ENCODE measurements at places on chromosomes 2 and 18.

DNA sequence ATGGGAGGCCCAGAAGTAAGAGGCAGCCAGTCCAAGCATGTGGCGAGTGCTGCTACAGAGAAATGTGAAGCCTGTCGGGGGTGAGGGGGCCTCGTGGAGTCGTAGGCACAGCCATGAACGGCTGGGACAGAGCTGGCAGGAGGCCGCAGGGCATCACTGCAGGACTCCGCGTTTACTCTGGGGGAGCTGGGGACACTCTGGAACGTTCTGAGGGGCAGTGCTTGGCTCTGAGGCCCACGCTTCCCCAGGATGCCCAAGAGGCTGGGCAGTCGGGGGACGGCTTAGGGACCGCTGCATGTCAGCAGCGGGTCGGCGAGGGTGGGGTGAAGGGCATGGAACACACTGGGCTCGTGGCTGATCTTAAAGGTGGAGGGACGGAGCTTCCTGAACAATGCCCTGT, 6.6 kb downstream of the TMEM18 start:
- DNase-seq, result no peak

- DNase-seq, result no peak
These were observed 24.6 kb upstream of the RPL31 start for GRCh38 chr2:100977511-100977910.

DNA sequence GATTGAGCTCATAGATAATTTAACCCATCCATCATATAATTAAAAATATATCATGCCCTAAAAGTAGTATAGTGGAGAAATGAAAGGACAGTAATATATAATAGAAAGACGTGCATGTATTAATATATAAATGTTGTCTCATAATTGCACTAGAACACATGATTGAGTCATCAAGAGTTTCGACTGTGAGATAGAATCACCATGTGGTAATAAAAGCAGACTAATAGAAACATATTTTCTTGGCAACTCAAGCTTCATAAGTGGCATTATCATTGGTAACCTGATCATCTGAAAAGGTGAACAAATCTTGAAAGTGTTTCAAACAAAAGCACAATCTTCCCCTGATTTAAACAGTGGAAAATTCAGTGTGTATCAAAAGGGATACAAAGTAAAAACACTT, 188.8 kb downstream of the CYRIA start:
- no peak for DNase-seq

- DNase-seq, result no peak
These were observed 75.3 kb downstream of the VSNL1 start for GRCh38 chr2:17615728-17616351.

DNA sequence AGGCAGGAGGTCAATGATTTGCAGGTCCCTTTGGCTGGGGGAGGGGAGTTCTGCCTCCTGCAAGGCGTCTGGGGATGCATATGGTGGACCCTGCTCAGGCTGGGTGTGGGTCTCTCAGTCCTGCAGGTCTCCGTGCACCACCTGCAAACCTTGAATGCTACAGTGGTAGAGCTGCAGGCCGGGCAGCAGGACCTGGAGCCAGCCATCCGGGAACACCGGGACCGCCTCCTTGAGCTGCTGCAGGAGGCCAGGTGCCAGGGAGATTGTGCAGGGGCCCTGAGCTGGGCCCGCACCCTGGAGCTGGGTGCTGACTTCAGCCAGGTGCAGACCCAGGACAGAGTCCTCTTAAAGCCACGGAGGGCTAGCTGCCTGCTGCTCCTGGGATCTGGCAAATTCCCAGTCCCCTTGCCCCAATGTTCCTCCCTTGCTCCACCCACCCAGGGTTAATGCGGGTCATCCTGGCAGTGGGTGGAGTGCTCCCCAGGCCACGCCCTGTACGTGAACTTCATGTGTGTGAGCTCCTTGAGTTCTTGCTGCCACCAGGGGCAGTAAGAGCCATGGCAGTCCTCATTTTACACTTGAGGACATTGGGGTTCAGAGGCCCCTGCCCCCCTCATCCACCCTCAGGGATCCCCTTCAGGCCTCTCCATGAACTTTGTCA, 3.1 kb downstream of the PROM2 start:
- DNase-seq, result no peak

- peak; percentile 63 for DNase-seq
These were observed 38.0 kb downstream of the CABYR start for GRCh38 chr18:24176727-24177416.

DNA sequence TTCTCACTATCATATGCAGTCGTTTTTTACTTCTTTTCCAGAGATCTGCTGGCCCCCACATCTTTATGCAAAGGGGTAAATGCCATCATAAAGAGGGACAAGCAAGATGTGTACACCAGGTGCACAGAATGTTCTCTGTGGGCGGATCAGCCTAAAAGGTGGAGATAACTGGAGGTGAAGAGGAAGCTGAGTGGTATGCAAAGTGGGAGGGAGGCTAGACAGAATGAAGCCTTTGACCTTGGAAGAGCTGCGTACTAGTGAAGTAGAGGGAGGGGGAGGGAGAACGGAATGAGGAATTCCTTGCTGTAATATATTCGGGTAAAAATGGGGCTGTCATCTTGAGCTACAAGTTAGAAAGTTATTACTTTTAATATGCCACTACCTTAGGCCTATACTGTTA, 287.5 kb upstream of the VRK2 start:
- DNase-seq, result no peak

- no peak for DNase-seq
These were observed 7.7 kb downstream of the SLC30A3 start for GRCh38 chr2:27255187-27255586.

GRCh38 chr2:8981876-8982275, 21.6 kb downstream of the MBOAT2 start:
- no peak for DNase-seq

GRCh38 chr2:2660789-2661355, 329.8 kb upstream of the MYT1L start:
- DNase-seq, result no peak

DNA sequence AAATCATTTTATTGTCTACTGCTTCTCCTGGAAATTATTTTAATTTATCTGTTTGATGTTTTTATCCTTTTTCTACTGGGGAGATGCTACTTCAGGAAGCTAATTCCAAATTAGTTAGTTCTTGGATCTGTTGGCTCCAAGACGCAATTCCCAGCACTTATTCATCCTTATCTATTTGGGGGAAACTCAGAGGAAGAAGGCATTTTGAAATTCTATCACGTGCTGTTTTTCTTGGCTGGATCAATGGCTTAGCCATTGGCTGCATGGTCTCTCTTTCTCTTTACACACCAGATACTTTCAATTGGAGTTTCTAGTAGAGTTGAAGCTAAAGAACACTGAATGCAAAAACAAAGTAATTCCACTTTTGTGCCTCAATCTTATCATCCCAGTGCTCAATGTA, 98.3 kb downstream of the RAPGEF4 start:
- DNase-seq, result no peak

- no peak for DNase-seq
These were observed 772.6 kb upstream of the FAM98A start for GRCh38 chr2:34371711-34372110.

- DNase-seq, result no peak
These were observed 34.3 kb downstream of the GPC1 start for GRCh38 chr2:240469740-240470139.

DNA sequence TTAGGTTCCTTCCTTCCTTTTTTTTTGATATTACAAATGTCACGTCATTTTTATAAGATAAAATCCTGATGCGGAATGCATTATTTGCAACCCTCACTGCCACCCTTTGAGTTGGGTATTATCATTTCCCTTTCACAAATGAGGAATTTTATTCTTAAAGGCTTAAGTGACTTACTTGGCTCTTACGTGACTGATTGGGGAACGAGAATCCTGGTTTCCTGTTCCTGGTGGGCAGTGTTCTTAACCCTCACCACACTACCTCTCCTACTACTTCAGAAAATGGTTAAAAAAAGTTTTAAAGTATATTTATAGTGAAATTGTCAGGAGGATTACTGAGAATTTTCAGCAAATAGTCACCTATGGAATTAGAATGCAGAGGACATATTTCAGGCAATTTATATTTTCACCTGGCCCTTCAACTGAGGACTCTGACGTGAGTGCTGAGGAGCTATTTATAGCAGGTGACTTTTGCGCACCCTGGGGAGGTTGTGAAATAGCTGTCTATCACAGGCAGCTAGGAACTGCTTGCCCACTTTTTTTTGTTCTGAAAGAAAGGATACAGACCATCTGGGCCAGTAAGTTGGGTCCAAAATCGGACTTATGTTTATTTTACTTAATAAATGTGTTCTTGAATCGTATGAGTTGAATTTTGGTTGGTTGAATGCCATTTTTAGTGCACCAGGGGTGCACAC, 18.7 kb upstream of the RASGRP3 start:
- no peak for DNase-seq

- no peak for DNase-seq
These were observed 101.4 kb downstream of the MTX2 start for GRCh38 chr2:176370467-176371171.

DNA sequence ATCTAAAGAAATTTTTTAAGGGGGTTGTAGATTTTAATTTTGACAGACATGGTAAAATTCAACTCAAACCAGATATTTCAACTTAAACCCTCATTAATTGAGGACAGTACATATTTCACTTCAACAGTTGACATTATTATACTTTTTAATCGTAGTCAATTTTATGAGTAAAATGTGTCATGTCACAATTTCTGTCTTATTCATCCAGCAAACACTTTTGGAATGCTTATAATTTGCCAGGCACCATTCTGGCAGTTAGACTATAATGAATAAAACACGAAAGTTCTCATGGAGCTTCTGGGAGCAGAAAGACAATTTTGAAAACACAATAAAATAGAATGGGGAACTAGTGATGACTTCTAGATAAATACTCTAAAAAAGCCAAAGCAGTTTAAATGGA, 1094.8 kb downstream of the SUCLG1 start:
- no peak for DNase-seq

DNA sequence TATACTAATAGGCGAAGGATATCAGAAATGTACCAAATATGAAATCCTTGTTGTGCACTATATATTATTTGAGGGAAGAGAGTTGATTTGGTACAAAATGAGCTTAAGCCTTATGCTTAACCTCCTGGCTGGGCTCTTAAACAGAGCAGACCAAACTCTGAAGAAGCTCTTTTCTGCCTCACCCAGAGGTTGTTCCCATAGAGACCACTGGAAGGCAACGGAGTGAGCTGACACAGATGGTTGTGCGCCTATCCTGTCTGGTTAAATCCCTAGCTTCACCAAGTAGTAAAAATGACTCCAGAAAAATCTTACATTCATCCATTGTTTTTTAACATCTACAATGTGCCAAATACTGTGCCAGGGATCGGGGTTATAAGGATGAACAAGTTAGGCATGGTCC, 55.9 kb upstream of the NOL4 start:
- no peak for DNase-seq

- DNase-seq, result no peak
These were observed 256.5 kb downstream of the TGIF1 start for GRCh38 chr18:3706279-3707097.

- no peak for DNase-seq
These were observed 769 bp downstream of the FKBP1B start for GRCh38 chr2:24050041-24050979.

DNA sequence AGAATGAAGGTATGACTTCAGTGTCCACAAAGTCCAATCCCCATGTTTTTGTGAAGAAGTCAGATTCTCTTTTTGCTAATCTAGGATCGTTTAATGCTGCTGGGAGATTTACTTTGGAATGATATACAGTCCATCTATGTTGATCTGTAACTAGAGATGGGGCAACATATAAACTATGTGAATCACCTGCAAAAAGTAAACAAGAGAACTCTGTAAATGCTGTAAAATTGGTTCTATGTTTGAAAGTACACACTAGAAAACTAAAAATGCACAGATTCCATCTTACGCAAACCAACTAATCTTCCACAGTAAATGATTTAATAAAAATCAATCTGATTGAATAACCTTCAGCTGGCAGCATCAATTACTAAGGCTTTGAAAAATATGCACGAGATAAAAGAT, 37.5 kb downstream of the VPS54 start:
- no peak for DNase-seq

DNA sequence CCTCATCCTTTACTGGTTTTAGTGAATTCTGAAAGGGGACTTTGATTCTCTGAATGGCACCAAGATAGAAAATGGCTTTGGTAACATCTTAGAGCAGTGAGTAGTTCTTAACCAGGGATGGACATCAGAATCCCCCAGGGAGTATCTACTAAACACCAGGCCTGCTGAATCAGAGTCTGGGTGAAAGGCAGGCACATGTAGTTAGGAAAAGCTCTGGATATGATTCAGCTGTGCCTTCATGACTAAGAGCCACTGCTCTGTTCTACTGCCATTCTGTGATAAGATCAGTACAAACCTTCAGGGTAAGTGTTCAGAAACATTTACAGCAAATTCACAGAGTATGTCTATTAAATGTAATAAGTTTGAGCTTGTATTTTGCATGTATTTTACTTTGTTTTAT, 46.2 kb upstream of the B3GNT2 start:
- DNase-seq, result no peak

GRCh38 chr2:215436705-215437565, 1.1 kb upstream of the FN1 start:
- no peak for DNase-seq

- DNase-seq, result no peak
These were observed 46.7 kb upstream of the ST6GAL2 start for GRCh38 chr2:106932644-106933043.

- DNase-seq, result no peak
These were observed 84.1 kb downstream of the TMEM237 start for GRCh38 chr2:201559067-201559710.

GRCh38 chr18:41783879-41784278, 171.2 kb upstream of the PIK3C3 start:
- DNase-seq, result no peak

DNA sequence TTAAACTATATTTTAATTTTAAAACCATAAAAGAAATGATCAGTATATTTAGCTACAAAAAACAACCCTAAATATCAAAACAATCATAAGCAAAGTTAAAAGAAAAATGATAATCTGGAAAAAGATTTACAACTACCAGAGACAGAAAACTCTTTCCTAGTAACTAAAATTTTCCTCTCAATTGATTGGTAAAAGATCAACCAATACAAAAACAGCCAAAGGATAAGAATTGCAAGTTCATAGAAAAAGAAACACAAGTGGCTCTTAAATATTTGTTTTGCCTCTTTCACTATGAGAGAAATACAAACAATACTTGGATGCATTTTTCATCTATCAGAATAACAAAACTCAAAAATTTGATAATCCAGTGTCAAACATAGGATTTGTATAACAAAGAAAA, 101.8 kb upstream of the ZC3H15 start:
- no peak for DNase-seq

GRCh38 chr2:38959466-38959865, 69.8 kb downstream of the ARHGEF33 start:
- no peak for DNase-seq

DNA sequence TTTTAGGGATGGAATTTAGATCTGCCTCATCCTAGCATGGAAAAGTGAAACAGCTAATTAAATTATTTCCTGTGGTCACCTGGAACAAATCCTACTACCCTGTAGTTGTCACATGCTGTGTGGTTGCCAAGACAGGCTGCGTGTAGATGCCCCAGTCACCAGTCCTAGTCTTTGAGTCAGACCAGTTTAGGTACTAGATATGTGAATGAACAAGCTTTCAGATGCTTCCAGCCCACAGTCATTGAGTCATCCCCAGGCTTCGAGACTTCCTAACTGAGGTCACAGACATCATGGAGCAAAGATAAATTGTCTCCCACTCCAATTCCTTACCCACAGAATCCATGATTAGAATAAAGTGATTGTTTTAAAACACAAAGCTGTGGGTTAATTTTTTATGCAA, 35.8 kb upstream of the GRB14 start:
- DNase-seq, result no peak
